WTC11 (cell line): ENCODE measurements at places on chromosomes 2 and 18.

GRCh38 chr2:37631292-37631691, 40.1 kb downstream of the CDC42EP3 start:
- no peak for DNase-seq

DNA sequence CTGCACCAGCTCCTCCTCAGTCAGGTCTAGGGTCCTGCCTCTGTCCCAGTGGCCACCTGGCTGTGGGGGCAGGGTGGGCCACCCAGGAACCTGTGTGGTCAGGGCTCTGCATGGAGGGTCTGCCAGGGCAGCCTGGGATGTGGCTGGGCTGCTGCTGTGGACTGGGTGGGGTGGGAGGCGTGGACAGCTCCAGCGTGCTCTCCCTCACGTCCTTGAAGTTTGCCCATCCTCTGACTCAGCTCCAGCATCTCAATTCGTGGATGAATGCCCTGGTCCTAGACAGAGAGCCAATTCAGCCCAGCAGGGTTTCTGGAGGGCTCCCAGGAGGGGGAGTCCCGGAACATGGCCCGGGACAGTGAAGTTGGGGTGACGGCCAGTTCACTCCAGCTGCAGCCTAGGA, 64.3 kb upstream of the EPAS1 start:
- no peak for DNase-seq

DNA sequence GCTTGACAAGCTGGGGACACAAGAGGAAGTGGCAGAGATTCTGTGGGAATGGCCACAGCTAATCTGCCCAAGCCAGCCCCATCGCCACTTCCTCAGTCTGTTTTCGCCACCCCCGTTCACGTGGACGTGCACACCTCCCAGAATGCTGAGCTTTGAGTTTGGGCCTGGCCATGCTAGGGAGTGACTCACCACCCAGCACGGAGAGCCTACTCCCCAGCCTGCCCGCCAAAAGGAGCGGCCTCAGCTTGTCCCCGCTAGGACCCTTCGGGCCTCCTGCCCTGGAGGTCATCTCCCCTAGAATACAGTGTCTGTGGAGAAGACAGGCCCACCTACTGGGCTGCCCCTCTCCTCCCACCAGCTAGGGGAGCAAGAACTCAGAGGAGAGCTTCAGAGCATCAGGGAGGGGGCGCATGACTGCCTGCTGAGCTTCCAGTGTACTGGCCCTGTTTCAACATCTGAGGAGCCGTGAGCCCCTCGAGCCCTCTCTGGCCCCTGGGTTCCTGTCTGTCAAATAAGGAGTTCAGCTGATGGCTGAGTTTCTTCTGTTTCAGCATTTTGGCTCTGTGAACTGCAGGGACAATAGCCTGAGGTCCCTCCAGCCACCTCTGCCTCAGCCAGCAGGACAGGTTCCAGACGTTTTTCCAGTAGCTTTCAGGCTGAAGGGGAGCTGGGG, 5.1 kb downstream of the SLC35F6 start:
- DNase-seq = no peak

DNA sequence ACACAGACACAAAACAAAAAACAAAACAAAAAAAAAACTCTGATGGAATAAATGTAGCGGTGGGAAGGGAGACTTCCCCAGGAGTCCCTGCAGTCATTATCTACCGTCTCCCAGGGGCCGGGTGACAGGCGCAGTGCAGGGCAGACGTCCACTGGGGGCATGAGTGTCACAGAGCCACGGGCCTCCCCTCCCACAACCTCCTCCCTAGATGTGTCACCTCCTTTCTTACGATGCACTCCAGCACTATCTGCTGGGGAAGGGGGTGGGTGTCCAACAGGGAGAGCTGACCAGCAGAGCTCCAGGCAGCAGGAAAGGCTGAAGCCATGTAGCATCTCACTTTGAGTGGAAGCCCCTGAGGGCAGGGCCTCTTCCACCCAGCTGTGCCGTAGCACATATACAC, 84.5 kb downstream of the LONRF2 start:
- DNase-seq = no peak

DNA sequence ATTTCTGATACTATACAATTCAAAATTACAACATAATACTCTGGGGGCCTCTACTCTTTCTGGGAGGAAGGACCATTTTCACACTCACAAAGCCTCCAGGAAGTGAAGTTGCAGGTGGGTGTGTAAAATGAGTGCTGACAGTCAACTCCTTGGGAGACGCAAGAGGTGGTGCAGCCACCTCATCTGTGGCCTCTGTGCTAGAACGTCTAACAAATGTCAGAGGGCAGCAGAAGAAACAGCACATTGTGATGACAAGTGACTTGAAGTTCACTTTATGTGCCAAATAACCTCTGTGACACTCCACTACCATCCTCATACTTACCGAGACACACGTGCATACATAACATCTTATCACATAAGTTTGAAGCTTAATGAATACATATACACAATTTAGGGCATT, 10.2 kb downstream of the RNF103 start:
- no peak for DNase-seq

GRCh38 chr2:28681606-28682005, 70.0 kb upstream of the PPP1CB start:
- no peak for DNase-seq
